HFFc6 (cell line): ENCODE measurements at places on chromosomes 2 and 18. TPM values are rescaled to one million over a fixed set of nuclear protein-coding genes. Genes with fewer than 3 reads are reported as not detected.

ANKRD30BL gene
- total RNA-seq = not detected in 3 replicates

DGUOK gene
- total RNA-seq = 60.8 to 70.3 TPM (median 62.8 TPM) in 3 replicates

PRKD3 gene
- 19.9 to 25.9 TPM (median 25.0 TPM) in 3 replicates for total RNA-seq

SLC40A1 gene
- total RNA-seq = not detected in 2 replicates

PLGLB1 gene
- total RNA-seq = 0.39 TPM in 1 of 3 replicates, not detected in the others

SMYD5 gene
- 20.9 to 27.0 TPM (median 23.4 TPM) in 3 replicates for total RNA-seq

ALLC gene
- not detected in 3 replicates for total RNA-seq

ITSN2 gene
- total RNA-seq = 26.6 to 30.0 TPM (median 28.8 TPM) in 3 replicates

C2orf78 gene
- total RNA-seq = not detected in 3 replicates

- no peak for DNase-seq
Observed at GRCh38 chr2:163281717-163282116, 443.1 kb upstream of the KCNH7 start.

GRCh38 chr2:126041391-126042047, 614.4 kb upstream of the GYPC start:
- no peak for DNase-seq

- no peak for DNase-seq
Observed at GRCh38 chr2:176138923-176139660, 9.6 kb downstream of the HOXD8 start.

DNA sequence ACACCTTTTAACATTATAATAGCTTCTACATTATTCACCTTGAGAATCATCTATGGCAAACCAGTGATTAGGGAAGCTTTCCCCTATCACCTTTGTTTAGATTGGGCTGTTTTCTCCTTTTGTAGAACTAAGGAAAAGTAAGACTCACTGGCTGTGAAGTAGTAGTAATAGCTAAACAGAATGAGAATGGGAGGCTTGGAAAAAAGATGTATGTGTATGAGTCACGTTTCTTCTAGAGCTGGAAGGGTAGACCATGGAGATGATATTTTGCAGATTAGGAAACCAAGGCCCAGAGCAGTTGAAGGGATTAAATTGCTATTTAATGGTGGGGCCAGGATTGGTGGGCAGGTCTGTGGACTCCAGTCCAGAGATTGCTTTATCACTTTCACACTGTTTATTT, 214.5 kb downstream of the MCFD2 start:
- DNase-seq = peak; percentile 47

DNA sequence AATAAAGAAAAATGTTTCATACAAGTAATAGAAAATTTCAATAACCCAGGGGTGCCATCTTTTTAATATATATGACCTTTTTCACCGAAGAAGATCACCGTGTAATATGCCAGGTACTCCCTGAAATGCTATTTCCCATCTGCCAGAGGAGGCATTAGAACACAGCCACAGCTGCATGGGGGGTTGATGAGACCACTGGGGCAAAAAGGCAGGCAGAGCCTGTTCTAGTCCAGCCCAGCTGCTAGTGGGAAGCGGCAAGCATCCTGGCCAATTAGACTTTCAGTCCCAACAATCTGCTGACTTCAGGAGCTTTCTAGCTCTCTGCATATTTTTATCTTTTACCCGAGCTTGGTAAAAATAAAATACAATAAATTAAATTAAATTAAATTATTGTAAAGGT, 362.6 kb downstream of the RIT2 start:
- no peak for DNase-seq

GRCh38 chr2:61363580-61363979, 107.3 kb downstream of the USP34 start:
- no peak for DNase-seq

GRCh38 chr2:5188636-5189035, 503.5 kb upstream of the SOX11 start:
- no peak for DNase-seq

GRCh38 chr2:200470230-200470629, 39.6 kb downstream of the KCTD18 start:
- no peak for DNase-seq

- no peak for DNase-seq
Observed at GRCh38 chr2:64516651-64517510, 7.2 kb upstream of the AFTPH start.

DNA sequence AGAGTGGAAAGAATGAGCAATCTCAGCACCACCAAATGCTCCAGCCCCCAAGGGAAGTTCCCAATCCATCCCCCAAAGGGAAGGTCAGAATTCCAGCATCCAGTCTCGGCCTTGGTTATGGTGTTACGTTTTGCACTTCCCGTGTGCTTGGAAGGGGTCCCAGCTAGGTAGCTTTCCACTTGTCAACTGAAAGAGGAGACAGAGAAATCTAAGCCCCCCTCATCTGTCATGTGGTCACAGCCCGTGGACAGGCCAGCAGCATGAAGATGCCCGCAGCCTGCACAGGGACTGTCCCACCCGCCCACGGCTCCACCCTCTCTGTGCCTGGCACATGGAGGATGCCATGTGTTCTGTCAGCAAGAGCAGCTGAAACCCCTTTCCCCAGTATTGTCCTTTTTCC, 32.1 kb downstream of the RHOB start:
- DNase-seq = no peak

GRCh38 chr2:129903586-129904425, 75.7 kb upstream of the RAB6C start:
- DNase-seq = no peak

DNA sequence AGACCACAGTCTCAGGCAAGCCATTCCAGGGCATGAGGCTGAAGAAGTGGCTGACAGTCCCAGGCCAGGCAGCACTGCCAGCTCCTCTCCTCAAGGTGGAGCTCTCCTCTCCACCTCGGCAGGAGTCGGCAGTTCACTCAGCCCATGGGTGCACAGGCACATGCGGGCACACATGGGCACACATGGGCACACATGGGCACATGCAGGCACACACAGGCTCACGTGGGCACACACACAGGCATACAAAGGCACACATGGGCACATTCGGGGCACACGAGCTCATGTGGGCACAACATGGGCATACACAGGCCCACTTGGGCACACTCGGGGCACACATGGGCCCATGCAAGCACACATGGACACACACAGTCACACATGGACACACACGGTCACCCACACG, 65.3 kb upstream of the TAF1B start:
- DNase-seq = no peak

- no peak for DNase-seq
Observed at GRCh38 chr18:45939236-45939635, 27.9 kb downstream of the EPG5 start.

- DNase-seq = no peak
Observed at GRCh38 chr18:69387186-69387585, 13.5 kb upstream of the DOK6 start.

GRCh38 chr2:16181062-16181740, 240.9 kb downstream of the MYCN start:
- DNase-seq = no peak

DNA sequence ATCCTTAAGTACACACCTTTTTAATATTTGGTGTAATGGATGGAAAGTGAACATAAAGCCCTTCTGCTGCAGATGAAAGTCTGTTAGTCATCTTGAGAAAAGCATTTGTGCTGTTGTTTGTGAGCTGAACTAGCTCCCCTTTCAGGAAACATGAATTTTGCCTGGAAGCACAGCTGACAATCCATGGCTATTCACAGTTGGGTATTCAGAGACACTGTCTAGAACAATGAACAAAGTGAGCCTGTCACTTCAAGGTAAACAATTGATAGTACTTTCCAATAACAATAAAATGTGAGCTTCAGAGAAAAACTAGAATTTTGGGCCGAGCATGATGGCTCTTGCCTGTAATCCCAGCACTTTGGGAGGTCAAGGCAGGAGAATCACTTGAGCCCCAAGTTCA, 6.8 kb upstream of the EFHD1 start:
- DNase-seq = no peak

DNA sequence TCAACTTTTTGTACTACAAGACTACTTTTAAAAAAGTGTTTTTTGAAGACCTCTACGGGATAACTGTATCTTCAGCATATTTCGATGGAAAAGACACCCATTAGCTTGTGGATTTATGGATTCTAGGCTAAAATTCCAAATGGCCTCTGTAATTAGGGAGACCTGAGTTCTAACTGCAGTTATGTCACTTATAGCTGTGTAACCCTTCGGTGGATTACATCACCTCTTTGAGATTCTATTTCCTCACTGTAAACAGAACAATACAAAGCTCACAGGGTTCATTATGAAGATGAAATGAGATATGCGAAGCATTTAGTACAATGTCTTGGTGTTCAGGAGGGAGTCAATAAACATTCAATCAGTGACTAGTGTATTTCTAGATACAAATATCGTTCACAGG, 24.2 kb downstream of the LMAN2L start:
- no peak for DNase-seq

GRCh38 chr2:171100370-171100769, 60.3 kb downstream of the TLK1 start:
- no peak for DNase-seq

DNA sequence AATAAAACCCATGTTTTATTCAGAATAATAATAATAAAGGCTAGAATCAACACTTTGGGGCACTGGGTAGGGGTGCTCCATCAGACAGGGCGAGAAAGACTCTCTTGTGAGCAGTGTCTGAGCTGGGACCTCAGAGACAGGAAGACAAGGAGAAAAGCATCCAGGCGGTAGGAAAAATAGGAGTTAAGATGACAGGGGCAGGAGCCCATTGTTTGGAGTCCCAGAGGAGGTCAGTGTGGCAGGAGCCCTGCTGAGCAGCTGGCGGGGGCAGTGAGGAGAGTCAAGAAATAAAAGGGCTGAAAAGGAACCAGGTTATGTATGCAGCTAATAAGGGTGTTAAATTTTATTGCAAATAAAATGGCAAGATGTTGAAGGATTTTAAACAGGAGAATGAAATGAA, 457.4 kb downstream of the FBXO15 start:
- no peak for DNase-seq

- no peak for DNase-seq
Observed at GRCh38 chr2:128477891-128478290, 159.2 kb upstream of the HS6ST1 start.

DNA sequence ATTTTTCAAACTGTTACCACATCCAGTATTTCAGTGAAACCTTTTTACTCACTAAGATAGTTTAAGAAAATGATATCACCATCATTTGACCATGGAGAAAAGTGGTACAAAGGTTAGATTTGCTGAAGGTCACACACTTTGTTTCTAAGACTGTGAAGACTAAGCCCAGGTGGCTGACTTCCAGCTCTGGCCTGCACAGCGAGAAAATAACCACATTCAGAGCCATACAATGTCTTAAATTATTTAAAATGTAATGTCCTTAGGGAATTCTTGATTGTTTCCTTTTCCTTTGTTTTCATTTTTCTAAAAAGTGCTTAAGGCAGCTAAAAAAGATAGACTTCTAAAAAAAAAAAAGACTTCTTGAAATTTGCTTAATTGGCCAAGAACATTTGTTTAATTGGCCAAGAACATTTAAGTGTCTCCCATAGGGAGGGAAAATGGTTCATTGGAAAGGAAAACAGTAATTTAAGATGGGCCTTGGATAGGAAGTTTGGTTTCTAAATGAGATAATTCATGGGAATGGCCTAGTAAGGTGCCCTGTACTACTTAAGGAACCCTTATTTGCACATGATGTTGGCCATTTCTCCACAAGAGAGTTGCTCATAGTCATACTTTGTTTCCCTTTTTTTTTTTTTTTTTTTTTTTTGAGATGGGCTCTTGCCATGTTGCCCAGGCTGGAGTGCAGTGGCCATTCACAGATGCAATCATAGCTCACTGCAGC, 45.2 kb downstream of the CYP1B1 start:
- DNase-seq = no peak

- no peak for DNase-seq
Observed at GRCh38 chr2:216871333-216871934, 11.6 kb upstream of the TNP1 start.

- no peak for DNase-seq
Observed at GRCh38 chr18:38980420-38980819, 1414.8 kb upstream of the CELF4 start.

DNA sequence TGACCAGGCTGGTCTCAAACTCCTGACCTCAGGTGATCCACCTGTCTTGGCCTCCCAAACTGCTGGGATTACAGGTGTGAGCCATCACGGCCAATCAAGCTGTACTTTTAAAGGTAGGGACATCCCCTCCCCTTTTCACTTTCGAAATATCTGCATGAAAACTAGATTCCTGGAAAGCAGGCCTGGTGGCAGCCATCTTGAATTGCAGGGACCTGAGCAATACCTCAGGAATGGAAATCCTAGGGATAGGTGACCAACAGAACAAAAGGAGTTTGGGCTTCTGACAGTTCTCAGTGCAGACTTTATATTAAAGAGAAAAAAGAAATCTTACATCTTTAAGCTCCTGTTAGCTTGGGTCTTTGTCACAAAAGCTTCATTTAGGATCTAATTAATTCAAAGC, 62.6 kb downstream of the KLF7 start:
- no peak for DNase-seq

DNA sequence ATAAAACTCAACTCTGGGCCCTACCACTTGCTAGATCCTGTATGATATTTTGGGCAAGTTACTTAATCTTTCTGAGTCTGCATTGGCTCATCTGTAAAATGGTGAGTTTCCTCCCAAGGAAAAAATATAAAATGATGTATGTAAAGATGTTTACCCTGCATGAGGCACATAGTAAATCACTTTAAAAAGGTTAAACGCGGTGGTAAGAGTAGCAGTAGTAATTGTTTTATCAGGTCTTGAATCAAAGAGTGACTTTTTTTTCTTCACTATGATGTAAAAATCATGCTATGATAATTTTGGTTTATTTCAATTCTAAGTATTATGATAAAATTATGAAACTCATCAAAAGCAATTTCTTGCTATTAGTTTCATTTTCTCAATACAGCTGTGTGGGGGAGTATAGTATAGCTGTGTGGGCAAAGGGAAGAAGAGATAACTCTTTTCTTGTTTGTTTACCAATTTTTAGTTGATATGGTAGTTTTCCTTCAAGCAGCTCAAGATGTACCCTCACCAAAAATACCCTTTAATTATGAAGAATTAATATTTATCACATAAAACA, 10.7 kb downstream of the ARHGAP15 start:
- no peak for DNase-seq

DNA sequence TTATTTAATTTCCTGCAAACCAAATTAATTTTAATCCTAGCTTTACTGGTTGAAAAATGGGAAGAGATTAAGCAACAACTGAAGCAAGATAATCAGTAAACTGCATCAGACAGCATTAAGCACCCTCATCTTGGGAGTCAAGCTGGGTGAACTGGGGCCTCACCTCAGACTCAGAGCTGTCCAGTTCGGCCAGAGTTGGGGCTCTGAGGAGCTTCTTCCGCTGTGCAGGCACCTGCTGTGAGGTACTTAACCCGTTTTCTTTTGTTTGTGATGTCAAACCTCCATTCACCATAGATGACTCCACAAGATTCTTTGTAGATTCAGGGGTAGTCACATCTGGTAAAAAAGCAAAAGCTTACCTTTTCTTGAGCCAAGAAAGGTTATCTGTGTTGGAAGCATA, 71.8 kb downstream of the PRELID3A start:
- no peak for DNase-seq

- peak; percentile 57 for DNase-seq
Observed at GRCh38 chr2:212912445-212913103, 238.8 kb downstream of the IKZF2 start.

- DNase-seq = no peak
Observed at GRCh38 chr2:234905547-234906265, 46.1 kb upstream of the SH3BP4 start.
